NCI-H2081 treated with DMSO at 0.1 percent for 48 hours (cell line): ENCODE measurements at places on chromosomes 1 and 21.

GRCh38 chr1:8241417-8242014, 76.4 kb upstream of the SLC45A1 start:
- DNase-seq: no peak

- DNase-seq: no peak
These were observed 250.1 kb downstream of the KCNH1 start for GRCh38 chr1:210883821-210884220.

GRCh38 chr1:180504186-180504585, 1.8 kb upstream of the ACBD6 start:
- DNase-seq: no peak

DNA sequence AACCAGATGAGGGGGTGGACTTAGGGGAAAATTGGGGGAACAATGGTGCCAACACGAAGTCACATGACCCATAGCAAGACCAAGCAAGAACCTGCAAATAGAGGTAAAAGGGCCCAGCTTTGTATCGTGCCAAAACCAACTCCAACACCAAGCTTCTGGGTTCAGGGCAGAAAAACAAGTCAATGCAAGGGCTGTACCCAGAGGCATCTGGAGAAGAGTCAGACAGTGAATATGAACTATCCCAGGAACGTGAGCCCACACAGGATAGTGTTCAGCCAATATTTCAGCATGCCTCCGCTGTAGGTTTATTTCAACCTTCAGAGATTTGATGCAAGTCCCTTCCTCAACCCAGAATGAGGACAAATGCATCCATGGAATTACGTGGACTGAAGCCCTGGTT, 15.0 kb upstream of the ZMYM6 start:
- no peak for DNase-seq

- DNase-seq: no peak
These were observed 29.5 kb downstream of the RUNX1 start for GRCh38 chr21:35019631-35020032.

GRCh38 chr1:119220991-119221390, 80.5 kb upstream of the WARS2 start:
- no peak for DNase-seq

DNA sequence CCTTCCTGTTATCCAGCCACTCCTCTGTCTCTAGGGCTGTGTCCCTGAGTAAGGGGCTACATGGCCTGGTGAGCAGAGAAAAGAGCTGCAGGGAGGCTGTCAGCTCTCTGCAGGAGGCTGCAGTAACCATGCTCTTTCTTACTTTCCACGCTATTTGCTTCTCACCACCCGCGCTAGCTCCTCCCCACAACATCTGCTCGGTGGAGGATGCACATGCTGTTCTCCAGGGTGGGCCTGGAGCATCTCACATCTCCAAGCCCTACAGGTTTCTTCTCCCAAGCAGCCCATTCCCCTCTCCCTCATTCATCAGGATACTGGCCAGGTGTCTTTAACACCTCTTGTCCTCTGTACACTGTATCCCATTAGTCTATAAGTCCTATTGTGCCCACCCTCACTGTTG, 103.8 kb downstream of the IER5 start:
- DNase-seq: no peak

- DNase-seq: no peak
These were observed 37.3 kb downstream of the NENF start for GRCh38 chr1:212470059-212470458.

DNA sequence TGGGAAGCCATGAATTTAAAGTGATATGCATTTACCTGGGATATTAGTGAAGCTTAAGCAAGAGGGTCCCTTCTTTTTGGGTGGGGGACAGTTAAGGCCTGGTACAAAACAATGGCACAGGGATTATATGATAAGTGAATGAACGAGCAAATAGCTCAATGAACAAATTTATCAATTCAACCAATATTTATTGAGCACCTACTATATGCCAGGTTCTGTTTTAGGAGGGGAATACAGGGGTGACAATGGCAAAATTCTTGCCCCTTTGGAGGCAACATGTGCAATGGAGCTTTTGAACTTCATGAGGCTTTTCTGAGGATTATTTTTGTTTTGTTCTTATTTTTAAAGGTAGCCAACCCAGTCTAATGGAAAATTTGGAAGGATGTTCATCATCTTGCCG, 68.2 kb downstream of the FOXD2 start:
- DNase-seq: no peak

- no peak for DNase-seq
These were observed 130.5 kb downstream of the TOMM20 start for GRCh38 chr1:234997896-234998741.

- DNase-seq: no peak
These were observed 2.3 kb upstream of the TNNT2 start for GRCh38 chr1:201379733-201380242.

GRCh38 chr1:78464449-78464891, 26.3 kb upstream of the PTGFR start:
- DNase-seq: no peak

GRCh38 chr1:1182491-1183220, 9.0 kb downstream of the TTLL10 start:
- no peak for DNase-seq

GRCh38 chr1:39866767-39867166, 16.5 kb downstream of the TRIT1 start:
- no peak for DNase-seq

GRCh38 chr1:100868364-100868995, 26.2 kb downstream of the EXTL2 start:
- no peak for DNase-seq

DNA sequence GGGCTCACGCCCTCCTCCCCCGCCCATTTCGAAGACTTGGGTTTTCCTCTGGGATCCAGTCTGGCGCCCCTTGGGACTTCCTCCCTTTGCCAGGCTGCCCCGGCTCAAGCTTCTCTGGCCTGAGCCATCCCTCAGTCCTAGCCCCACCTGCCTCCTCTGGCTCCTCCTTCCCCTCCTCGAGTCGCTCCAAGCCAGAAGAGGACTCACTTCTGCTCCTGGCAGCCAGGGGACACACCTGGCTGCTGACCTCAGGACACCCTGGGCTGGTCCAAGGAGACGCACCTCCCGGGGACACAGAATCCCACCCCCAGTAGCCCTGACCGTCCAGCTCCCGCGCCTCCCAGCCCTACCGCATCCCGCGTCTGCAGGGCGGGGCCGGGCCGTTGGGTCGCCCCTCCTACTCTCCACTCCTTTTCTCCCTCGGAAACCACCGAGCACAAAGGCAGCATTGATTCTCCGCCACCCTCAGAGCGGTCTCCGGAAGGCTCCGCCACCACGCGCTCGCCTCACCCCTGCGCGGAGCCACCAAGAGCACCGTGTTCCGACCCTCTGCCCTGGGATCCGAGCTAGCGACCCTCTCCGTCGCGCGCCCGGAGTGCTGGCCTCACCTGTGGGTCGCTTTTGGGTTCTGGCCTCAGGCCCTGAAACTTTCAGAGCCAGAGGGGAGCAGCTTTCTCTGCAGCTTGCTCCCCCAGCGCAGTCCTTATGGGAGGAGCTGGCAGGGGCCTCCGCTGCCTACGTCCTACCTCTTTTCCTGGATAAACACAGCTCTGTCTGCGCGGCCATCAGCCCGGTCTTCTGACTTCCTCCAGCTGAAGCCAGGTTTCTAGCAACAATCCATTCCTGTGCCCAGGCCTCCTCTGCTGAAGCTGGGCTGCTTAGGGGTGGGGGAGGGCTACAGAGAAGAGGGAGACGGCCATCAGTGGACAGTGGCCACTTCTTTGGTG, at the start of gene C2CD4D:
Gene C2CD4D, minus strand, starts transcription at position 364 of the 947 bp plus-strand sequence. CDS start 831 bp downstream, outside the sequence.
- DNase-seq: peak; percentile 14

DNA sequence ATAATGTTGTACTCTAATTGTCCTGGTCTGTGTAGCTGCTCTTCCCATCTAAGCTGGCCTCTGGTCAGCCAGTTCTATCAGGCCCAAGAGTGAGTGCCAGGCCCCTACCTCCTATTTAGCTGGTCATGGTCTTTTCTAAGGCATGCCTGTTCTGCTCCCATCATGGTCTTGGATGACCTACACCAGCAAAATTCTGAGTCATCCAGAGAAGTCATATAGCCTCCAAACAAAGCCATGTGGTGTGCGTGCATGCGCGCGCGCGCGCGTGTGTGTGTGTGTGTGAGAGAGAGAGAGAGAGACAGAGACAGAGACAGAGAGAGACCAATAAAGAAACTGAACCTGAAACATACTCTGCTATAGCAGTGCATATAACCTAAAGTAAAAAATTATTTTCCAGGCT, 254.4 kb downstream of the BRINP2 start:
- DNase-seq: no peak

GRCh38 chr1:162498496-162498810, 835 bp downstream of the UHMK1 start:
- DNase-seq: peak; percentile 5

DNA sequence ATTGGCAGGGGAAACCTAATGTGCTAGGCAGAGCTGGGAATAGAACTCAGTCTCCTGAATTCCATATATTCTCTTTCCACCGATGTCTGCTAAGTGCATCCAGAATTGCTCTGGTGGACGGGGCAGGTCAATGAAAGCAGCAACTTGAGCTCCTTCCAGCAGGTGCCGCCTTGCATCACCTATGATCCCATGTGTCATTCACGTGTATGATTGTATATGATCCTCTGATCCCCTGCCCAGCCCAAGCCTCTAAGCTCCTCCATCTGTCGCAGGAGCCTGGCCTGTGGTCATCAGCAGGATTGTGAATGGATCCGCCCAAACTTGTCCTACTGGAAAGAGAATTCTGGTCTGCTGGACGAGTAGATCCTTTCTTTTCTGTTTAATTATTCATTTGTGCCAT, 13.1 kb downstream of the ACTA1 start:
- no peak for DNase-seq

DNA sequence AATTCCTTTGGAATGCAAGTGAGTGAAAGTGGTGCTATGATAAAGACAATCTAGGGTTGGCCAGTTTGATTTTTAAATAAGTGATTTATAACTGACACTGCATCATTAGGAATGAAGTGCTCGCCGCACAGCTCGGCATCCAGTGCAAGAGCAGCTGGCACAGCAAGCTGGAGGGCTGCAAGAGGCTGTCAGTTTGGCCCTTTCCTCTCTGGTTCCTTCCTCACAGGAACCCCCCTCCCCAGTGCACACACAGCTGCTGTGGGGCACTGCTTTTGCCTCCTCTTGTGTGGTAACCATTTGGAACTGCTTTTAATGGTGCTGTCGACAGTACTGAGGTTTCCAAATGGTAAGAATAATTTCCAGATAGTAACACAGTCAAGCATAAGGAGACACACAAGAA, 10.4 kb upstream of the BCAR3 start:
- no peak for DNase-seq
